ENCODE measurements at places on chromosomes 3 and 15. TPM values are rescaled to one million over a fixed set of nuclear protein-coding genes. Genes with fewer than 3 reads are reported as not detected.

GRCh38 chr15:77980098-77980497 lies 97.4 kb downstream of the TBC1D2B start:
- no peak for DNase-seq

DNA sequence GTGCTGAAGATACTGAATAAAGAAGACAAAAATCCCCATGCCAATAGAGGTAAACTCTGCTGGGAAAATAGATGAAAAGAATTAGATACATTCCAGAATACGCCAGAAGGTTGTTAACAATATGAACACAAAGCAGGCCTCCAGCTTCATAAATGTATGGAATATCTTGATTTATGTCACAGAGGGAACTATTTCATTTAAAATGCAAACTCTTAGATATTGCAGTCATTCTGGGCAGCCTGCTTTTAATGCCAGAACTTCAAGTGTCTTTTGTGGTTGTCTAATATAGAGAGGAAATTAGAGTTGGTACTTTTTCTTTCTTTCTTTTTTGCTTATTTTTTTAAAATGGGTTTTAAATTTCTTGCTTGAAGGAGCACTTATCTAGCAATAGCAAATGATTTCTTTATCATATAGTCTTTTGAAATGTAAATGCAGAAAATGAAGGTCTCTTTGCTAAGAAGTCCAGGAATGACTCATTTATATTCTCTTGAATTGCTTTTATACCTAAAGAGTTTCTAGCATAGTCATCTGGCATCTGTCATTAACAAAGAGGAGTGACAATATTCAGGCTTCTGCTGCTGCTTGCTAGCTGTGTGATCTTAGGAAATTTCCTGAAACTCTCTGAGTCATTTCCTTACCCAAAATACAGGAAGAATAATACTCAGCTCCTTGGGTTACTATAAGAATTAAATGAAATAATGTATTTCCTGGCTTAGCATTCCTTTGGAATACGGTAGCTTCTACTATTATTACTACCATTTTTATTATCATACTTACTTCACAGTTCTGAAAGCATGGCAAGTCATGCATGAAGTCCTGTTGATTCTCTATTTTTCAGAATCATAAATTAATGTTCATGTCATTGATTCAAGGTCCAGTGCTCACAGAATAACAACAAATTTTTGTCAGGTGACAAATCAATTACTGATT lies 527.6 kb downstream of the DIPK2A start:
- no peak for DNase-seq

- no peak for DNase-seq
These were observed 34.6 kb downstream of the GASK1A start for GRCh38 chr3:43013743-43014155.

DNA sequence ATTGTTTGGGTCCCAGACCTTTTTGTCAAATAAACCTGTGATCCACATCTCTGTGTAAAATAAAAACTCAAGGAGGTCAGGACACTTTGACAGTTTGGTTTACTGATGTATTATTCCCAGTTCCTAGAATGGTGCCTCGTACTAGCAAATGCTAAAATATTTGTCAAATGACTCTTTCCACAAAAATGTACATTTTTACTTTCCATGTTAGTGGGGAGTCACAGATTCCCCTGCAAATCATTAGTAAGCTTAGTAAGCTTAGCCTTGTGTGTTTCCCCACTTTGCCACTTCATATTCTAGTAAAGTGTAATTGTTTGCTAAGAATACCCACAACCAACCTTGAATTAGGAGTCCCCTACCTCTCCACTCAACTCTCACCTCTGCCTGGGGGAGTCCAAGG lies 2.4 kb upstream of the MAGI1 start:
- peak; percentile 53 for DNase-seq

Gene MLF1
- total RNA-seq, result 32.0 TPM

Gene ATG3
- 126 TPM for total RNA-seq

- DNase-seq, result no peak
These were observed 101.3 kb downstream of the FMN1 start for GRCh38 chr15:33093222-33093621.

DNA sequence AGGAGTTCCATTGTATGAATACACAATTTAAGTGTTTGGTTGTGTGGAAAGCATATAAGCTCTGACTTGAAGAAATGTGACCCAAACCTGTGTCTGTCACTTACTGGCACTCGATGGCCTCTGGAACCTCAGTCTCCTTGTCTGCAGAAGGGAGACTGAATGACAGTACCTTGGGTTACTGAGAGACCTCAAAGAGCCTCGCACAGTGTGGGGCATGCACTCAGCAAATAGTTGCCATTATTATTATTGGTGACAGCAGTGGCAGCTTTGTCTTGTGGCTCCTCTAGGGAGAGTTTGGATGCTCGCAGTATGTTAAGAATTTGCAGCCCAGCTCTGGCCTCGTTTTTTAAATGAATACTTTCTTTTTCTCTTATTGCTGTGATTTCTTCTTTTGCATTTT lies 43.4 kb downstream of the EEFSEC start:
- no peak for DNase-seq

DNA sequence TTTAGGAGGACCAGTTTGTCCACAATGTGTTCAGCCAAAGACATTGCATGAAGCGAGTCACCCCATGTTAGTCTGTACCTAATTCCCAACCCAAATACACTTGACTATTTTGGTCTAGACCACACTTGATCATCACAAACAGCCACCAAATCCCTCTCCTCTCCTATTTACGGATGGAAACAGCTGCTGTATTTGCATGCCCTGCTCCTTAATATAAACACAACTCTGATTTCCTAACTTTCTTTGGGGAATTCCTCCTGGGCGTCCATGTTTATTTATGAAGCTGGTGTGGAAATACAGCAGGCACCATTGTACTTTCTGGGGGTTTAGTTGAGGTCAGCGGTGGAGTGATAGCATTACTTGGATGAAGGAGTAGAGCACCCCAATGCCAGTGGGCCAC lies 235.2 kb downstream of the TLE3 start:
- DNase-seq, result peak; percentile 51

Gene SLC22A13
- 0.29 TPM for total RNA-seq

DNA sequence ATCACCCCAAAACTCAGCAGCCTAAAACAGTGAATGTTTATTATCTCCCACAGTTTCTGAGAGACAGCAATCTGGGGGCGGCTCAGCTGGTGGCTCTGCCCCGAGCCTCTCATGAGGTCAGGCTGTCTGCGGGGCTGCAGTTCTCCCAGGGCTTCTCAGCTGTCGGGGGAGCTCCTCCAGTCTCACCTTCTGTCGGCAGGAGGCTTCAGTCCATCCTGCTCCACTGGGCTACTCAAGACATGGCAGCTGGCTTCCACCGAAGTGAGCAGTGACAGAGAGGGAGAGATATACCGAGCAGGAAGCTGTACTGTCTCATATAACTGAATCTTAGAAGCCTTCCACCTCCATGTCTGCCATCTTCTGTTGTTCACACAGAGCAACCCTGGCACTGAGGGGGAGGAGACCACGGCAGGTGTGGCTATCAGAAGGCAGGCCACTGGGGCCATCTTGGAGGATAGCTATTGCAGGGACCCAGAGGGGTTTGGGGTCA lies 72.8 kb upstream of the ITGA11 start:
- no peak for DNase-seq

GRCh38 chr3:110133971-110134370 lies 796.6 kb upstream of the DPPA4 start:
- DNase-seq, result no peak

Gene ASB14
- total RNA-seq, result not detected

Gene SAXO2
- total RNA-seq, result not detected

GRCh38 chr3:167843886-167844285 lies 108.4 kb downstream of the SERPINI1 start:
- no peak for DNase-seq

DNA sequence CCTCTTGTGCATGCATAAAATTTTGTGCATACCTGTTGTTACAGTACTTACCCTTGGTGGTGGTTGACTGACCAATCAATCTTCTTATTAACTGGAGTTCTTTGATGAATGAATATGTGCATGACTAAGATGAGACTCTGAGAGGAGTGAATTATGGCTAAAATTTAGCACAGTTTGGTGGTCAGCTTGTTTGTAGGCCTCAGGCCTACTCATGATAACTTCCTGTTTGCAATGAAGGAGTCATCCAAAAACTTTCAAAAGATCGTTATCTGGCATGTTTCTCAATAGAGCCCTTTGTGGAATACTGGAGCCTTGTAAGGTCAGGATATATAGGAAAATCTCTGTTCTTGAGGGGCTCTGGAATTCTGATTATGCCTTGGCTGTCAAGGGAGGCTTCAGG lies 66.5 kb downstream of the LEKR1 start:
- peak; percentile 91 for DNase-seq

DNA sequence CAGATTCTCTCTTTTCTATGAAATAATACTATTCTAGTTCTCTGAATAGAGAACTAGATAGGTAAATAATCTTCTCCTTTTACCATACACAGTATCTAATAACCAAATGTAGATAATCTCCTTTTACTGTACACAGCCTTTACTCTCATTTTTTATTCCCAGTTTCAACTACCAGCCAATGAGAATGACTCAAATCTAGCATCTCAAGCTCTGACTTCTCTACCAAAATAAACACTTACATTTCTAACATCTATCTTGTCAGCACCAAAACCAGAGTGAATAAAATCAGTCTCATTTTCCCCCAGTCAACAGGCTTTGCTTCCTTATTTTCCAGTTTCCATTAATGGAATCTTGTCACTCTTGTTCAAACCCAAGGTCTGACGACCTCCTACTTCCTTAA lies 36.9 kb downstream of the LRRFIP2 start:
- no peak for DNase-seq

DNA sequence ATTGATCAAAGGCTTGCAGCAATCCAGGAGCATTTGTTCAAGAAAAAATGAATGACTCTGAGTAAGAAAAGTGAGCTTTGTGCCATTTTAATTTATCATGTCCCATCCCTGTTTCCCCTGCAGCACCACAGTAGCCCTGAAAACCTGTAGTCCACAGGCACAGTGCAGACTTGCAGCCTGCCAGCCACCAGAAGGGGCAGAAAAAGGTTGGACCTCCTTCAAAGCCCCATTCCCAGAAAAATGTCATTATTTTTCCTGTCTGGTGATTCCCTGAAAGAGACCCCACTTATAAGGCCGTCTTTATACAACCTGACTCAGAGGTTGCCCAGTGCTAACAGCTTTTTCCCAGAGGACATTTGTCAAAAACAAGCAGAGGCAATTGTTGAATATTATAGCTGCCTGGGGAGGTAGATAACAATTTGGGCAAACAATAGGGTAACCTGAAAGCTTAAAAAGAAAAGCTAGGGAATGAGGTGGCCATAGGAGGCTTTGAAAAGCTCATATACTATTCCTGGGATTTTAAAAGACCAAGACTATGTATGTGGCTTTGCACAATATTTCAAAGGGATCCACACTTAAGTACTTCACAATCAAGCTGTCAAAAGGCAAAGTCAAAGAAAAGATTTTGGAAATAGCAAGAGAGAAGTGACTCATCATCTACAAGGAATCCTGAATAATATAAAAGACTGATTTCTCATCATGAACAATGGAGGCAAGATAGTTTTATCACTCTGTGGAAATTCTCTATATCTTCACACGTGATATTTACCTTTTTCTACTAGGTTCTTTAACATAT lies 136.8 kb upstream of the PLXNA1 start:
- peak; percentile 20 for DNase-seq

DNA sequence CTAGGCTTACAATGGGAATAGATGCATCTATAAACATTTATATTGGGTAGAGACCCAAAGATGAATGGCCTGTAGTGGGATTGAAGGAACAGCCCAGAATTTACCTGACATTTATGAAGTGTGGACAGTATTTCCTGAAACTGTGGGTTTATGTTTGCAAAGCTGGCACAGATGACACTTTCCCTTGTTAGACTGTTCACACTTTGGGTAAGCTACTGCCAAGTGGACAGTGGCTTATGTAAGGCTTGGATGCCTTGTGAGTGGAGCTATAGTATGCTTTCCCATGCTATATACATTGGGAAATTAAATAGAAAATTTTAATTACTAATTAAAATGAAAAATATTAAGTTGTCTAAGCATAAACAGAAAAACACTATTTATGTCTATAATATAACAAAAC lies 48.5 kb downstream of the STARD9 start:
- DNase-seq, result no peak

- DNase-seq, result no peak
These were observed 14.3 kb downstream of the TBC1D2B start for GRCh38 chr15:78063217-78063616.

Gene MUSTN1
- 1.3 TPM for total RNA-seq

- DNase-seq, result peak; percentile 60
These were observed 15.4 kb upstream of the RFC4 start for GRCh38 chr3:186821429-186822387.

DNA sequence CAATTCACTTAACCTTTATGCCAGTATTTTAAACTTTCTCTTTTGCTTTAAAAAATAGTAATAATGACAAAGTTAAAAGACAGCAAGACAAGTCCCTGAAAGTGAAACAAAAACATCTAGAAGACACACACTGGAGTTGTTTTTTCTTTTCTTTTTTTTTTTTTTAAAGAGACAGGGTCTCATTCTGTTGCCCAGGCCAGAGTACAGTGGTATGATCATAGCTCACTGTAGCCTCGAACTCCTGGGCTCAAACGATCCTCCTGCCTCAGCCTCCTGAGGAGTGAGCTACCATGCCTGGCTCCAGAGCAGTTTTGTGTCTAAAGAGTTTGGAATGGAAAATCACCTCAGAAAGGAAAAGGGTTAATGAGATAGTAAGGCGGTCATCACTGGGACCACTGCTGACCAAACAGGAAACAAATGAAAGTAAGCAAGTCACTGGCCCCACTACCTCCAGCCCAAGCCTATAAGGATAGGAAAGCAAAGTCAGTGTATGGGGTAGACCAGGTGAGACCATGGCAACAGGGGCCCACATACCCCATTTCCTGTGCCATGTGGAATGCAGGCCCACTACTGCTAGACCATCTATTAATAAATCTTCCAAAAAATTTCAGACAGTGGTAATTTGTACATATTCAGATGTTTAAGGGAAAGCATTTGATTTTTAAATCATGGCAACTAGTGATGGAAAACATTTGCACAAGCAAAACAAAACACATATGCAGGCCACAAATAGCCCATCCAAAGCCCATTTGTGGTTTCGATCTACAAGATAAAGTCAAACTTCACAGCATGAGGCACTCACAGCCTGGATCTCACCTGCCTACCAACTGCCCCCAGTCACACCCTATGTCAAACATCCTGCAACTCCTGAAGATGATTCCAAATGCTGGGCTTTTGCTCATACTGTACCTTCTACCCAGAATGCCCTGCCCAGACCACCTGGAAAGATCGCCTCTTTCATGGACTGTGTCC lies 62.6 kb downstream of the OSBPL10 start:
- peak; percentile 53 for DNase-seq

Gene ARL14
- not detected for total RNA-seq

Gene CERS3
- total RNA-seq, result not detected
